ENCODE measurements at places on chromosomes 3 and 15.

GRCh38 chr15:95457520-95457919 is 873.0 kb upstream of the NR2F2 start:
- DNase-seq: no peak

DNA sequence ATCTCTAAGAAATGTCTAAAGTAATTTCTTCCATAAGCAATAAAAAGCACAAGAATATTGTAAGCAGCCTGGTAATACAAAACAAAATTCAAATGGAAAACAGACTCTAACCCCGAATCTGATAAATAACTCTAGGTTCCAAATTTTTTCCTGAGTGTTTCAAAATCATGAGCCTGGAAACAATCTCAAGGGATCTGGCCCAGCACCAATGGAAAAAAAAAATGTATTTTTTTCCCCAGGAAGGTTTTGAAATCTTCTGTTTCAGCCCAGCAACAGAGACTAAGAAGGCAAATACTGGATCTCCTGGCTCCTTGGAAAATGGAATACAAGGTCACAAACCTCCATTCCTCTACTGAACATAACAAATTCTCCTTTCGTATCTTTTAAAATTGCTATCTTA is 13.0 kb downstream of the TBC1D2B start:
- no peak for DNase-seq

- DNase-seq: no peak
These were observed 5.2 kb downstream of the HYAL2 start for GRCh38 chr3:50317300-50317699.

- no peak for DNase-seq
These were observed 885 bp downstream of the EFCC1 start for GRCh38 chr3:129001806-129002572.

- no peak for DNase-seq
These were observed 1.9 kb downstream of the TBL1XR1 start for GRCh38 chr3:177195242-177195991.

GRCh38 chr3:44509393-44509921 is 32.0 kb upstream of the ZNF445 start:
- no peak for DNase-seq

GRCh38 chr15:38589502-38589901 is 24.9 kb upstream of the RASGRP1 start:
- DNase-seq: no peak

- DNase-seq: no peak
These were observed 2.3 kb upstream of the UACA start for GRCh38 chr15:70765504-70766281.

GRCh38 chr3:12303534-12303933 is 14.7 kb downstream of the PPARG start:
- no peak for DNase-seq

GRCh38 chr15:68679161-68679560 is 100.4 kb downstream of the CORO2B start:
- no peak for DNase-seq

DNA sequence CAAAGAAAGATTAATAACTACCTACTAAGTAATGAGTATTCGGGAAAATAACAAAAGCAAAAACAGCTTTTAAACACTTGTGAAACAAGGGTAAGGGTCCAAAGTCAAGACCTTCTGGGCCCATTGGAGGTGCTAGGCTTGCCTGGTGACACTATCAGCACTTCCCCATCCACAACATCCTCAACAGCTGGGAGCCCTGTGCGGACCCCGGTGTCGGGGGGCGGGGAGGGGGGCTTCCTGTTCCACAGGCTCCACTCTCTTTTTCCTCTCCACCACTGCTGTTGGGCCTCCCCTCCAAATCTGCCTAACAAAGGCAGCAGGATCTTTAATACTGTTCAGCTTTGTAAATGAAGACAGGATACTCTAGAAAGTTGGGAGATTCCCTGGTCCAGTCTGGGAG is 21.6 kb downstream of the NGRN start:
- DNase-seq: no peak

- DNase-seq: no peak
These were observed 12.9 kb upstream of the ULK3 start for GRCh38 chr15:74855857-74856256.

GRCh38 chr3:83193526-83193925 is 1432.1 kb upstream of the GBE1 start:
- no peak for DNase-seq

DNA sequence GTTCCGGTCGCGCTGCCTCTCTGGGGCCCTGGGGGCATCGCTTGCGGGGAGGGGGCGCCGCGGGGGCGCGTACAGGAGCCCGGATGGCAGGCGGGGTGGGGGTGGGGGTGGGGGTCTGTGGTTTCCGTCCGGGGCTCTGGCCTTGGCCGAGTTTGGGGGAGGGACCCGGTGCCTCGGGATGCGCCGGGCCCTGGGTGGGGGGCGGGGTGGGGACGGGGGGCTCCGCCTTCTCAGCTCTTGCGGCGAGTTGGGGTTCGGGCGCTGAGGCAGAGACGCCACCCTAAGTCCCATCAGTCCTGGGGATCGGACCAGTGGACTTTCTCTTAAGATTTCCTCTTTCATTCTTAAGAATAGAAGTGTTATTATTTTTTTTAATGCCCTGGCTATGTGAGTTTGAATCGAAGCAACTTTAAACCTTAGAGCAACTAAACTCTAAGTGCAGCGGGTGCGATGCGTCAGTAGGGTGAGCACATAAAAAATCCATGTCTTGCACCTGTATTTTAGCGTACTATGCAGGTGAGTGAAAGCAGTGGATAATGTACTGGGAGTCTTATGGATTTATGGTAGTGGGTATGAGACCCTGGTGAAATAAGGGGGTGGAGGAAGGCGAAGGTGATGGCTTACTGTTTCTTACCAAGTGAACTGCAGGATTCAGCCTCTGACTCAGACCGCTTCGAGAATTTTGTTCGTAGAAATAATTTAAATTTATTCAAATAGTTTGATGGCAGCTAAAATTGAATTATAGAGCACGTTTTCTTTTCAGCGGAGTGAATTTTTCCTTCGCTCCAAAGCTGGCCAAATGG is 762 bp downstream of the CTNNB1 start:
- DNase-seq: no peak

- DNase-seq: no peak
These were observed 44.7 kb downstream of the SGO1 start for GRCh38 chr3:20141316-20141715.

- DNase-seq: no peak
These were observed 32.5 kb downstream of the IGSF10 start for GRCh38 chr3:151428386-151428785.

DNA sequence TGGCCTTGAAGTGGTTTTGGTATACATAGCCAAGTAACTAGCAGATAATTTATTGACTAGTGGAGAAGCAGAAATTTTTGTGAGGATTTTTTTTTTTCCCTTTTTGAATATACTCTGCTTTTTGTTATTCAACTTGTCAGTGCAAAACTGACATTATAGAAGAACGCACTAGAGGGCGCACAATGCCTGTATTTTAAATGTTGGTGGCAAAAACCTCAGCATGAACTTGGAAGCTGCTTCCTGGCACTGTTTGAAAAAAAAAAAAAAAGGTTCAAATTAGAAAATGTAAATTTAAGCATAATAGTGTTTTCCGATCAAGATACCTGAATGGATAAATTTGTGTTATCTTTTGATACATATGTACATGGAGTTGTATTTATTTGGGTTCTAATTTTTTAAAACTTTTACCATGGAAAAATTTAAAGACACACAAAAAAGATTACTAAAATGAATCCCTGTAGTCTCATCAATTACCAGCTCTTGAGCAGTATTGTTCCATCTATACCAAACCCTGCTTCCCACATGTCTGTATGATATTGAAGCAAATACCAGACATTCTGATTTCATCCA is 56.0 kb downstream of the SLC25A26 start:
- DNase-seq: no peak

DNA sequence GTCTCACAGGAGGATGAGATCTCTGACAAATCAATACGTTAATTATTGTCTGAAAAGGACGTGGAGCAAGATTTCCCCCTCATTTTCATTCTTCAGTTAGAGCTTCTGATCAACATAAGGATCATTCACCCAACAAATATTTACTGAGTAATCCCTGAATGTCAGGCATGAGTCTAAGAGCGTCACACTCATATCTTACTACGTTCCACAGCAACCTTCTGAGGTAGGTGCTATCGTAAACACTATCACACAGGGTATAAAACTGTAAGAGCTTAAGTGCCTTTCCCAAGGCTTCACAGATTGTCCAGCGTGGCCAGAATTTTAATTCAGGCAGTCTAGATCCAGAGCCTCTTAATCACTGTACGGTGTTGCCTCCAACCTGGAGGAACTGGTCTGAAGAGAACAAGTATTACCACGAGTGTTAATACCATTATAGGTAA is 10.6 kb upstream of the TM4SF1 start:
- no peak for DNase-seq

DNA sequence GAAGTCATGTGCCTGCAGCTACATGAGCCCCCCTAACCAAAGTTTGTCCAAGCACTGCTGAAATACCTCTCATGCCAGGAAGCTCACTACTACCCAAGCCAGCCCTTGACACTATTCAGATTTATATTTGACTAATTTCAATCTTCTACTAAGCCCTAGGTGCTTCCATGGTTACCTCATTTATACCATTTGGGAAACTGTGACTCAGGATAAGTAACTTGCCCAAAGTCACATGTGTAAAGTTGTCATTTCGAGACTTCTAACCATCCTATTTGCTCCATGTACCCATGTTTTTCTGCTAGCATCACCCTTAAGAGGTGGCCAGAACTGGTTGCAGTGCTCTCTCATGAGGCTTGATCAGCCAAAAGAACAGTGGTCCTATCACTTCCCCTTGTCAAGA is 20.7 kb upstream of the TIMP4 start:
- no peak for DNase-seq

DNA sequence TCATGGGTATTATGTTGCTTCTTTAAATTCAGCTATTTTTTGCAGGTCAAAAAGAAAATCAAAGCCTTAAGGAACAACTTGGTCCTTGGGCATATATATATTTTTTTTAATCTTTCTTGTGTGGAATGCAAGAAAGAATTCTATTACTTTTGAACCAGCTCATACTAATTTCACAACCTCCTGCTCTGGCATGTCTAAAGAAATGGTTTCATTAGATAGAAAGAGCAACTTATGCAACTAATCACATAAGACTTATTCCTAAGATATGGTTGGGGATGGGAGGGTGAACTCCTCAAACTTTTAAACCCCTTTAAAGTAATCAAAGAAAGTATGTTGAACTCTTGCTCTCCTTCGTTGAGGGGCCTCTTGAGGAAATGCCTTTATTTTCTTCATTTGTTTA is 114.9 kb downstream of the GMNC start:
- no peak for DNase-seq

DNA sequence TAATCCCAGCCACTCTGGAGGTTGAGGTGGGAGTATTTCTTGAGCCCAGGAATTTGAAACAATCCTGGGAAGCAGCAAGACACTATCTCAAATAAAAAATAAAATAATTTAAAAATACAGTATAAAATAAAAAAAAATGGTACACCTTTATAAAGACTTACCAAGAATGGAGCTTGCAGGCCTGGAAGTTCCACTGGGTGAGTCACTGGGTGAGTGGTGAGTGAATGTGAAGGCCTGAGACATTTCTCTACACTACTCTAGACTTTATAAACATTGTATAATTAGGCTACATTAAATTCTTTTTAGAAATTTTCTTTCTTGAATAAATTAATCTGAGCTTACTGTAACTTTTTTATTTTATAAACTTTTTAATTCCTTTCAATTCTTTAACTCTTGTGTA is 609.1 kb upstream of the BCHE start:
- DNase-seq: no peak

DNA sequence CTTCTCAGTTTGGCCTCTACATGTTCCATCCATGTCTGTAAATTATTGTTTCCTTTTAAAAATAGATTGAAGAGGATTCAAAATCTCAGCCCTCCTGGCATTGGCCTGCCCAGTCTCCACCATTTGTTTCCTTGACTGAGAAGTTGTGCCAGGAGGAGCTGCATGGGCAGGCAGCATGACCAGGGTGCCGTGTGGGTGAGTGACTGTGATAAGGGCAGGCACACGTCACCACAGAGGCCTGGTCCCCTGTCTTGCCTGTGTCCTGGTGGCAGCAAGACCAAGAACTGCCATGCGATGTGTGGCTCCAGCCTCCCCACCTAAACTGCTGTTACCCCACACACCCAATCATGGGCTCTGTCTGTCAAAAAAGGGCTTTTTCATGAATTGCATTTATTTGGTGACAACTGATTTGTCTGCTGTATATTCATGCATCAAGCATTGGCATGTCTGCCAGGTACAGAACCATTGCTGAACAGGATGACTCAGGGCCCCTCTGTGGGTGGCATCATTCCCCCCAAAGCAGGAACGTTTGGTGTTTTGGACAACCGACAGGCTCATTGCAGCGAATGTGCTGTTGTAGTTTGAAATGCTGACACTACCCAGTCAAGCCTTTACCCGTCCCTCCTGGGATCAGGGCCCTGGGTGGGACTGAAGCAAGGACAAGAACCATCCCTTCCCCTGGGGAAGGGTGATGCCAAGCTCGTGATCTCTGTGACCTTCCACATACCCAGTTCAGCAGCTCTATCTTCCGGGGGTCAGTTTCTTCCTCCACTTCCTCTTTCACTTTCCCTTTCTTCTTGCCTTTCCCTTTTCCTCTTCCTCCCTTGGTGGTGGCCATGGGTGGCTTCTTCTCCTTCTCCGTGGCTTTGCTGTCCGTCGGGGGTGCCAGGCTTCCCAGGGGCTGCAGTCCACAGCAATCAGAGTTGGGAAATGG is 51.6 kb downstream of the TRPM1 start:
- DNase-seq: no peak

GRCh38 chr3:188154014-188154808 is at the start of gene LPP:
TSS of gene LPP (plus strand) at chr3:188154157. CDS start at chr3:188406121, 251,964 bp downstream.
- DNase-seq: peak; percentile 30

DNA sequence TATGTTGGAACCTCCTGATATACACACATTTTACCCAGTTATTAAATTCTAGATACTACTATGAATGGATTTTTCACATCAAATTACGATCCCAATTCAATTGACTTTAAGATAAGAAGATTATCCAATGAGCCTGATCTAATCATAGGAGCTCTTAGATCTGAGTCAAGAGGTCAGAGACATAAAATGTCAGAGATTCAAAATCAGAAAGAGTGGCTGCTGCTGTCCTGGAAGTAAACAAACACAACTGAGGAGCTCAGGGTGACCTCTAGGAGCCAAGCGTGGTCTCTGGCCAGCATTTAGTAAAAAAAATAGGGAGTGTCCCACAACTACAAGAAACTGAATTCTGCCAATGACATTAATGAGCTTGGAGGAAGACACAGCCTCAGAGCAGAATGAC is 557.1 kb upstream of the CBLB start:
- DNase-seq: no peak

- DNase-seq: no peak
These were observed 32.3 kb upstream of the ONECUT1 start for GRCh38 chr15:52822475-52822874.

GRCh38 chr15:39171944-39172368 is 408.9 kb upstream of the THBS1 start:
- no peak for DNase-seq

- DNase-seq: no peak
These were observed 28.6 kb downstream of the TFDP2 start for GRCh38 chr3:142120707-142121106.

Data from GM06990 (cell line).